ENCODE measurements at places on chromosomes 7 and 10.

- DNase-seq = no peak
Measured at GRCh38 chr7:46454816-46455215, 533.7 kb upstream of the IGFBP3 start.

DNA sequence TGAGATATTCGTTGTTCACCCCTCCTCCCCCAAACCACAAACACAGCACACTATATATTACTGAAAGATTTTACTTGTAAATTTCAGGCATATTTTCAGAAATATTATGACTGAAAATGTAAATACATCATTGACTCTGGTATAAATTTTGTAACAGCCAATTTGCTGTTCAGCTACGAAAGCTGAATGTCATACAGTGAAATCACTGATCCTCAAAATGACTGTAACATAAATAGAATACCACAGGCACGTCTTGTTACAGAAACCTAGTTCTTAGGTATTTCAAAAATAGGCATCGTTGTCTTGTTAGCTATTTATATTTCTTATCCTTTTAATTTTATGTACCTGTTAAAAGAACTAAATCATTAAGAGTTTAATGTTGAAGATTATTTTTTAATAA is 15.1 kb downstream of the TRUB1 start:
- DNase-seq = no peak

DNA sequence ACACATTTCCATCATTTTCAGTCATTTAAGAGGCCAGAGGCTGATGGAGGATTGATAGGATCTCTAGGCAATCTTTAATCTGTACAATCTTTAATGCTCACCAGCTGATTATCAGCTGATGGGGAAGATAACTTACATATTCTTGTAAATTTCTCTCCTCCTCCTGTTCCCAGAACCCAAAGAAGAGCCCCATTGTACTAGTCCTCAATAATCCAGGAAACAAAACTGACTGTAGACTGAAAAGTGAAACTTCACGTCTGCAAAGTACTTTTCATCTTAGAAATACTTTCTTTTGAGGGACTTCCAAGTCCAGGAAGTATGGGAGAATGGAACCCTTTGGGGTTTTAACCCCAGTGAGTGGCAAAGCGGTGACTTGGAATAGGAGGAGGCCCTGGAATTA is 283.3 kb downstream of the FRMD4A start:
- DNase-seq = no peak

GRCh38 chr10:49090189-49090575 is 25.1 kb downstream of the VSTM4 start:
- no peak for DNase-seq

DNA sequence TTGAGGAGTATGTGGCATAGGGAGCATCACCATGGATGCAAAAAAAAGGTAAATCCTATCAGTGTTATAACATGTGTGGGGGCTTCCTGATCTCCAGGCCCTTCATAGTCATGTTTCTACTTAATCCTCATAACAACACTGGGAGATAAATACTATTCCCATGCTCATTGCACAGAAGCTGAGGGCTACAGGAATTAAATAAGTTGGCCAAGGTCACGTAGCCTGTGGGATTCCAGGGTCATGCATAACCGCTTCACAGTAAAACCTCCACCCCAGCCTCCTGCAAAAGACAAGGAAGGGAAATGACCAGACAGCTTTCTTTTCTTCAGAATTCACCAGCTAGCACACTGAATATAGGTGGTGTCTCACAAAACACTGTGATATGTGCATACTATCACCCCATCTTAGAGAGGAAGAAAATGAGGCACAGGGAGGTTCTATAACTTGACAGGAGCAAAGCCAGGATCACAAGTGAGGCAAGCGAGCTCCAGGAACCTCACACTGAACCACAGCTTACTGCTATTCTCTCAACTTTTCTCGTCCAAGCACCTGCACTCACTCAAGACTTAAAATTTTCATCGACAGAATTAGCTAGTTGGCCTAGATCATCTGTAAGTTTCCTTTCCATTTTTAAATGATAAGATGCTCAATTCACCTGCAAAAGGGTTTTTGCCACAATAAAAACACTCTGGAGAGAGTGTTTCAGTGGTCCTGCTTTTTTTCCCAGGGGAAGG is 13.4 kb downstream of the JAZF1 start:
- DNase-seq = no peak

All from stimulated activated CD4-positive, alpha-beta T cell treated with anti-CD3 and anti-CD28 coated beads, Interleukin-1b, Interleukin-23, amount 100 ng/mL, for 1 hour (primary cell).